ENCODE measurements at places on chromosomes 13 and 19.

DNA sequence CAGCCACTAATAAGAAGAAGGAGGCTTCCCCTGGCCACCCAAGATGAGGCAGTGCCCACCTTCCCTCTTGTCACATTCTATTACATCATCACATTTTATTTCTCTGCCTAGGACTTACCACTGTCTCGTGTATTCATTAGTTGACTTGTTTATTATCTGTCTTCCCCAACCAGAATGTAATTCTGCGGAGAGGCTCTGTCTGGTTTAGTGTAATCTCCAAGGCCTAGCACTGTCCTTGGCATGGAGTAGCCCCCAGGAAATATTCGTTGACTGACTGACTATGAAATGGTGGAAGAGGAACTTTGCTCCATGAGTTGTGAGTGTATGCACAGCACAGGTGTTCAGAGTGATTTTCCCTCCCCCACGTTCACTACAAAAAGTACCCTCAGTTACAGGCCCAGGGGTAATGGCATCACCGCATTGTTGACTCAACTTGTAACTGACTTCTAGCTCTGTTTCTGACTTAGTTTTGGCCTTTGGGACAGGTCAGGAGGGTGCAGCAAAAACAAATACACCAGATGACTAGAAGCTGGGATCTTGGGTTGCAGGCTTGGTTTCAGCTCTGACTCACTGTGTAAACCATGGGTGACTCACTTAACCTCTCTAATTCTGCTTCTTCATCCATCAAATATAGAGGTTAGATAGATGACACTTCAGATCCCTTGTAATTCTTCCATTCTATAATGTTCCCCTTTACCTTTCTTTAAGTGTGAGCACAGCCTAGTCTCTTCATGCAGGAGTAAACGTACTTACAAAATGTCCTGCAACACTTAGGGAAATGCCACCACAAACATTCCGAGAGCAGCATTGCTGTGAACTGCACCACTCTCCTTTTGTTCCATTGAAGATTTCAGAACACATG is 229.7 kb downstream of the KCNRG start:
- DNase-seq: no peak

DNA sequence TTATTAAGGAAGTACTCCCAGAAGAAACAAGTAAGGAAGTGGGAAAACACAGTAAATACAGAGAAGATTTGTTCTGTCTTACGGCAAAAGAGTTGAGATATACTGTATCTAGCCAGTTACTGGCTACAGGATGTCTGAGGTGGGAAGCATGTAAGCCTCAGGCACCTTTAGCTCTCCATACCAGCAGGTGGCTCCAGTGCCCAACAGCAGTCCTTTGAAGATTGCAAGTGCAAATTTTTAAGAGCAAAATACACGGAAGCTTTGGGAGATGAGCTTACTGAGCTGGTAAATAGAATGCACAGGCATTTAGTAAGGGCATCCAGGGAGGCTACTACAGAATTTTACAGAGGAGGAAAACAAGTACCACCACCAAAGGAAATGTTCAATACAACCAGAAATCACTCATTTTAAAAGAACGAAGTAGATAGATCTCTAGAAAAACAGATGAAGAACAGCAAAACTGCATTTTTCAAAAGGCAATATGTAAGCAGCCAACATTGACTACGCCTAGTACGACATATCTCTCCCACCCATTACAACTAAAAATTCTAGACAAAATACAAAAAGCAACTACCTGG is 57.9 kb upstream of the VSTM2B start:
- DNase-seq: no peak

GRCh38 chr13:91020461-91021034 is 326.9 kb upstream of the MIR17HG start:
- no peak for DNase-seq

DNA sequence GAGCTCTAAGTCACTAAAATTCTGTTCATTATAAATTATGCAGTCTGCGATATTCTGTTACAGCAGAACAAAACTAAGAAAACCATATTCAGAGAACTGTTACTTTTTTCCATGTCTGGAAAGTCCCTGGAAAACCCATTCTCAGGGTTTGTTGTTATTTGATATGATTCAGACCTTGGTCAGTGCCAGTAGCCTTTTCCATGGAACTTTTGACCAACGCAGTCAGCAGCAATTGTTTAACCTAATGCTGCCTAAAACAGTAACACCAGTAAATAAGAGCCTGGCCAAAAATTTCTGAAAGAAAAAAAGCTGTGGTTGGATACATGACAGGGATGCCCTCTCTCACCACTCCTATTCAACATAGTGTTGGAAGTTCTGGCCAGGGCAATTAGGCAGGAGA is 402.7 kb downstream of the TBC1D4 start:
- no peak for DNase-seq

GRCh38 chr13:48573213-48574007 is 40.5 kb upstream of the RCBTB2 start:
- no peak for DNase-seq

DNA sequence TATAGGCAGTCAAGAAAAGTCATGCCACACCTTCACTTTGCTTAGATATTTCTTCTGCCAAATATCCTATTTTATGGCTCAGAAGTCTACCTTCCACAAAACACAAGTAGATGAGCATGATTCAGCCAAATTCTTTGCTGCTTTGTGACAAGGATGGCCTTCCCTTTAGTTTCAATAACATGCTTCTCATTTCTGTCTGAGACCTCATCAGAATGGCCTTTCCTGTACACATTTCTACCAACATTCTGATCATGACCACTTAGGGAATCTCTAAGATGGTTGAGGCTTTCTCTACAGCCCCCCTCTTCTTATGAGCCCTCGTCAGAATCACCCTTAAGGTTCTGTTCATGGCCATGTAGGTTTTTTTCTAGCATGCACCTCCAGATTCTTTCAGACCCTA is 96.2 kb downstream of the COL4A2 start:
- DNase-seq: no peak

GRCh38 chr19:10191347-10191746 is 3.4 kb downstream of the DNMT1 start:
- DNase-seq: peak; percentile 2

DNA sequence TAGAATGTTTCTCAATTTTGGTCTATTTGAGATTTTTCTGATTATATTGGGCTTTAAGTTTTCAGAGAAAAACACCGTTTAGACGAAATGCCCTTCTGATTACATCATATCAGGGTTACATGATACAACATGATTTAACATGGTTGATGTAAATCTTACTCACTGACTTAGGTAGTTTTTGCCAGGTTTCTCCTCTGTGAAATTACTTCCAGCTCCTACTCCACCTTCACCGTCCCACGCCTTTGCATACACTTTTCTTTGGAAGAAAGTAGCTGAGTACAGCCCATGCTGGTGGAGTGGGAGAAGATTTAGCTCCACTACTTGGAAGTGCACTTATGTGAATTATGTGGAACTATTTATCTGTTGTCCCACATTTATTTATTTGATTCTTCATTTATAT is 433.2 kb upstream of the KLHL1 start:
- DNase-seq: no peak

DNA sequence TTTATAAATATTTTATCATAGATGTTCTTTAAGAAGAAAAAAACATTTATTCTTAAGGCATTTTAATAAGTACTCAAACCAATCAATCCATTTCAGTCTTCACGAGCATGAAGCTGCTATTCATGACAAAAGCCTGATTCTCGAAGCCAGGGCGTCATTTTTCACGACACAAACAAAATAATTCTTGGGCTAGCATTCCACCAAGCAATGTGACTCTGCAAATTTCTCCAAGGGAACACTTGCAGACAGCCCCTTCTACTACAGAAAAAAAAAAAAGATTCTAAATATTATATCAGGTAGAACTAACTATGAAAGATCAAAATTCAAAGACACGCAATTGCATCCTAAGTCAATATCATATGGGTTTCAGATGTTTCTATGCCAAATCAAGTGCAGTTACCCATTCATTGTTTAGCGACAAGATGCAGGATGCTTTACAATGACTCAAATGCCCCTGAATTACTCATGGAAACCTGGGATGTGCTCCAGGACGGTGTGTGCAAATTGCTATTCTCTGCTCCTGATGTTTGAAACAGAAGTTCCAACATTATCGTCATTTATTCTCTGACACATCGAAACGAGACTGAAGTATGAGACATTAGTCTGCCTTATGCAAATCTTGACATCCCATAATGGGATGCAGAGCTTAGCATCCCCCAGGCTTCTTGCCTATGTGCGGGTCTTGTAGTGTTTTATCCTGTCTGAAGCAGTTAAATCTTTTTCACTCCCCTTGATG is 517.7 kb downstream of the MYO16 start:
- no peak for DNase-seq

DNA sequence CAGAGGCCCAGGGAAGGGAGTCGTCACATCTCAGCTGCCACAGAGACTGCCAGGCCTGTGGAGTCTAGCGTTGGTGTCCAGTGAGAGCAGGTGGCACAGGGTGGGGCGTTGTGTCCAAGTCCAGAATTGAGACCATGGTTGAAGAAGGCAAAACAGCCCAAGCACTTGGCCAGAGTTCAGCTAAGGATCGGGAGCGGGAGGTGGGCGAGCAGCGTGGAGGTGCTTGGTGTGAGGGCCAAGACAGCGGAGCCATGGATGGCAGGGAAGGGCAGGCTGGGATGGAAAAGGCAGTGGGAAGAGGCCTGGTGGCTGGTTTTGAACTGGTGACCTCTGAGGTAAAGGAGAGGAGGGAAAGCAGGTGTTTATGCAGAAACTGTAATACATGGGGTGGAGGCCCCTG is 8.0 kb downstream of the IGFLR1 start:
- DNase-seq: no peak

GRCh38 chr19:31135841-31136240 is 213.4 kb downstream of the TSHZ3 start:
- no peak for DNase-seq

DNA sequence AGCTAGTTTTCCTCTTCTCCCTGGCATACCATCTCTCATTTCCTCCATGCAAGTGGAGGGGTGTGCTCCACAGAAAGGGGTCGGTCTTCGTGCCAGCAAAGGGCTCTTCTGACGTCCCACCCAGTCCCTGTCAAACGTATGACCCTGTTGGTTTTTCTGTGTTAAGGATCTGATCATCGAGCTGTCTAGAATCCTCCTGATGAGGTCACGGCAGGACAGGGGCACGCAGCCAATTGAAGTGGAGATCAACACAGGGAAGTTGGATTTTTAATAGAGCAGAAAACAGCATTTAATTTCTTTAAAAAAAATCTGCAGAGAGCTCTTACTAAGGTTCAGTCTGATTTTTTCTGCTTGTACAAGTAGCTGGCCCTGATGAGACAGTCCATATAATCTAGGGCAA is 339.4 kb downstream of the TEX29 start:
- DNase-seq: no peak

Data from eye (tissue), 1 donor.